ENCODE measurements at places on chromosomes 7 and 10.

- no peak for DNase-seq
Measured at GRCh38 chr7:13908667-13909397, 80.6 kb downstream of the ETV1 start.

GRCh38 chr7:83941300-83941699, 253.3 kb downstream of the SEMA3A start:
- no peak for DNase-seq

DNA sequence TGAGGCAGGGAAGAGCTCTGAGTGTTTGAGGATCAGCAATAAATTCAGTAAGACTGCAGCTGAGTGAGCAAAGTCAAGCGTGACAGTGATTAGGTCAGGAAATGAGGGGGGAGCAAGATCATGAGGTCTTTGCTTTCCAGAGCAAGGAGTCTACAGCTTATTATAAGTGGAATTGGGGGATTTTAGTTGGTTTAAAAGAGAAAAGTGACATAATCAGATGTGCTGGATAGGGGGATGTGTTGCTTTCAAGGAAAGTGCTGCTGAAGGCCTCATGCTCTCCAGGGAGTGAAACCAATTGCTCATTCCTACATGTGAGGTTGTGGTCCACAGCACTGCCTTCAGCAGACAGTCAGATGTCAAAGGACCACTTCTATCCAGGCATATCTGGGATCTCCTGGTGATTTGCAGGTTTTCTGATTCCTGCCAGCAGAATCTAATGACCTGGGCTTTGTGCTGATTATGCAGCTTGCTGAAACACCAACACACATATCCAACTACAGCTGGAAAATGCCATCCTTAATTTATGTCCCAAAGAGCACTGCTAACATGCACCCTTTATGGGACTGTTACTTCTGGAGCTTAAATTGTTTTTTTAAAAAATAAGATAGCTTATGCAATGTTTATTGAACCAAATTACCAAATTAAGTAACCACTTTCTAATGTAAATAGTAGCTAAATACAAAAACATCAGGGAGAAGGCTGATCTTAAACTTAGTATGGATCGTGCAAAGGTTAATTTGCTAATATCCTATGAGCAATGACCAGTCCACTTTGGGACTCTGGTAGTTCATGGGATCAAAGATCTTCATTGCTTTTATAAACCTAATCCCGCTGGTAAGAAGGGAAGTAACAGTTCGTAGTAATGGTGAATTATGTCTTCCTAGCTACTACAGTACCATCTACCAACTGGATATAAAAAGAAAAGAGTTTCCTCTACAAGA, 607.6 kb downstream of the KCNMA1 start:
- no peak for DNase-seq

GRCh38 chr10:98272656-98273055, 4.7 kb upstream of the LOXL4 start:
- DNase-seq, result peak; percentile 70

DNA sequence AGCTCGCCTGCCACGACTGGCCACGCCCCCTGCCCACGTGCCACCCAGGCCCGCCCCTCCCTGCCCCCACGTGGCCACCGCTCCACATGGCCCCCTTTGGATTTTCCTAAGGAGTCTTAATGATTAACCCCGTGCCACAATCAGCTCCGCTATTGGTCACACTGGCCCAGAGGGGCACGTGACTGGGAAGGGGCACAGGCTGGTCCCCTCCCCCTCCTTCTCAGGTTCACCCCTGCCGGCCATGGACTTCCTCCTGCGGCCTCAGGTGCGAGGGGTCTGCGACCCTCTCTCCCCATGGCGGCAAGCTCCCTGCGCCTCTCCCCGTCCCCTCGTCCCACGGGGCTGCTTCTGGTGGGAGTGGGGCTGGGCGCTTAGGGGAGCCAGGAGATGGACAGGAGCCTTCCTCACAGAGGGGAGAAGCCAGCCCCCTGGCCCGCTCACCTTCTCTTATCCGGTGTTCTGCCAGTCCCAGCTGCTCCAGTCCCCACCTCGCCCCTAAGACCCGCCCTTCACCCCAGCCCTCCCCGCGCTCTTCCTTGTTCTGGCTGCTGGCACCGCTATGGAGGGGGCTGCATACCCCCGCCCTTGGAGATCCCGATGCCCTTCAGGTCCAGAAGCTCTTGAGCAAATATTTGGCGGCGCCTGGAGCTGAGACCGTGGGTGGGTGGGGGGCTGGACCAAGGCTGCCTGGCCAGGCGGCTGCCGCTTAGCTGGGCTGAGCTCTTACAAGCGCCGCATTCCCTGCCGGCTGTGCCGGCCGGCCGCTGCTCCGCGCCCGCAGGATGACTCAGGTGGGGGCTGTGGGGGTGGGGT, 3.2 kb downstream of the SLC4A2 start:
- DNase-seq, result peak; percentile 99

- peak; percentile 78 for DNase-seq
Measured at GRCh38 chr10:95246582-95247051, 44.2 kb downstream of the PDLIM1 start.

GRCh38 chr10:88409824-88410223, 173.3 kb downstream of the RNLS start:
- no peak for DNase-seq

GRCh38 chr7:42269161-42269560, 32.2 kb upstream of the GLI3 start:
- DNase-seq, result no peak

DNA sequence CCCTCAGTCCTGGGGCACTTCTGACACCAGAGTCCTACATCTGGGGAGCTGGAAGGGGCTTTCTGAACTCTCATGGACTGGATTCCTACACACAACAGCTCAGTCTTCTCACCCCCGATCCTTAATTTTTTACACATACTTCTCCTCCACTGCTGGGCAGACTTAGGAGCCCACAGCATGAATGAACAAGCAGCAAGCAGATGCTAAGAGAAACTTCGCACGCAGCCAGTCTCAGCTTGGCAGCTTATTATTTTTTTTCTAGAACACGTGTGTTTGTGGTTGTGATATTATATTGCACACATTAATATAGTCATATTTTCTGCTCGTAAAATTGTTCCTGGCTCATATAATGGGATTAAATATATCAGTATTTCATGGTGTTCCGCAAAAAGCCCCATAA, 50.9 kb upstream of the LOXL4 start:
- DNase-seq, result no peak

- no peak for DNase-seq
Measured at GRCh38 chr10:118497227-118497626, 98.2 kb downstream of the PRLHR start.

DNA sequence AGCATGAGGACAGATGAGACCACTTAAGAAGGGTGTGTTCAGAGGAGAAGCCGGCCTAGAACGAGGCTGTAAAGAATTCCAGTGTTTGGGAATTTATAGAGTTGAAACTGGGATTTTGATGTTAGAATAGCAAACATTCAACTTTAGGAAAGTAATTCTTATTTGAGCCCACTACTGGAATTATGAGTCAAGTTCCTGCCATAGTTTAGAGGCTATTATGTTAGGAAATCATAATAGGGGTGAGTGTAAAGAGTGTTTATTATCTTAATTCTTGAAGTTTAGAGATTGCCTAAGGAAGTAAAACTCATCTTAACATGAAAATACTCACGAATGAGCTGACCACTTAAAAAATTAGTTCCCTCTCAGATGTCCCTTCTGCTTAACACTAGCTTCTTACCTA, 2.1 kb downstream of the CBLL1 start:
- no peak for DNase-seq

- no peak for DNase-seq
Measured at GRCh38 chr7:15085366-15085765, 182.8 kb upstream of the DGKB start.

DNA sequence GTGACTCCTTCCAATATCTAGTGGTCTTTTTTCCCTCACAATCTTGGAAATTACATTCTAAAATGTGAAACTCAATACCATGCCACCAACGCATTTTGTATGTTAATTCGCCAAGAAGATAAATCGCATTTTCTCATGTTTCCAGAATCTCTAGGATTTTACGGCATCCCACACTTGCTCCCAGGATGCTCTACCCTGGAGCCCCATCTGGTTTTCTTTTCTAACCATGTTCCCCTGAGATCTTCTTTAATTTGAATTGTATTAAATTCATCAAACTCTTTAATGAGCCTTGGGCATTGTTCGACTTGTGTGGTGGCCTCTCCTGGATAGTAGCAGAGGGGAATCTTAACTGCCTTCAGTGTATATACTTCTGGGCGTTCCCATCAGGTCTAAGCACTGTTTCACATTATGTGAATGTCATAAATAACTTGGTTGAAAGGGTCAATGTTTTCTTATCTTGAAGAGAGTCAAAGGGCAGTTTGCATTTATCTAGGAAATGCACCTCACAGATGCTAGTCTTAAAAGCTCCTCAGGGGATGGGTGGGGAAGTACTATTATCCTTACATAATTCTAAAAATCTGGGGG, 169.1 kb upstream of the MEOX2 start:
- DNase-seq, result no peak

GRCh38 chr10:17782921-17783665, 26.1 kb upstream of the MRC1 start:
- no peak for DNase-seq

GRCh38 chr10:12357525-12358151, 8.3 kb downstream of the CAMK1D start:
- DNase-seq, result no peak

- DNase-seq, result no peak
Measured at GRCh38 chr7:84025332-84025927, 169.2 kb downstream of the SEMA3A start.

DNA sequence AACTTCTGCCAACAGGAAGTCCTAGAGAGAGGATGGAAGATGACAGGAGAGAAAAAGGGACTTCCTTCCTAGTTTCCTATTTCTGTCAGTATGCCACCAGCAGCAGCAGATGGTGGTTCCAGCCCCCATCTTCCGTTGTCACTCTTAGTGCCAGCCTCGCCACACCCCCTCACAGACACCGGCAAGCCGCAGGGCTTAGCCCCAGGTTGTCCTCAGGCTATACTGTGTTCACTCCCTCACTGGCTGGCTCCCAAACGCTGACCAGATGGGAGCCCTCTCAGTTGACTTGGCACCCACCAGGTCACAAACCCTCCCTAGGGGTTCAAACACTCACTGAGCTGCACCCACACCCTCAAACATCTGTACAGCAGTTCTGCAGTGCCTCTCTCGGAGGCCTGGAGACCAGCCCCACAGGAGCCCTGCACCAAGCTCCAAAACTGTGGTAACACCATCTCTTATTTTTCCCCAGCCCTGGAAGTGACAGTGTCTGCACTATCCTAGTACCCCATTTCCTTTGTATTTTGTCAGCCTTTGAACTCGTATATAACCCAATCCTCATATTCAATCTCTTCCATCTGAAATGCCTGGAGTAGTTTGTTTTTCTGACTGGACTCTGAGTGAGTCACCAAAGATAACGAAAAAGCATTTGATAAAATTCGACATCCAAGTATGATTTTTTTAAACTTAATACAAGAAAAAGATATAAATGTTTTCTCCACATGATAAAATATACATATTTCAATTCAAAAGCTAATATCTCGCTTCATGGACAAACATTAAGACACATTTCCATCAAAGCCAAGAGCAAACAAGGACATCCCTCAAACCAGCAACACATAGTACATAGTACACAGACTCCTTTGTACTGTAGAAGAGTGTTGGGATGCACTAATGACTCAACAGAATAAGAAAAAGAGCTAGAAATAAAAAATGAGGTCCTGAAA, 34.5 kb downstream of the SMURF1 start:
- DNase-seq, result no peak

DNA sequence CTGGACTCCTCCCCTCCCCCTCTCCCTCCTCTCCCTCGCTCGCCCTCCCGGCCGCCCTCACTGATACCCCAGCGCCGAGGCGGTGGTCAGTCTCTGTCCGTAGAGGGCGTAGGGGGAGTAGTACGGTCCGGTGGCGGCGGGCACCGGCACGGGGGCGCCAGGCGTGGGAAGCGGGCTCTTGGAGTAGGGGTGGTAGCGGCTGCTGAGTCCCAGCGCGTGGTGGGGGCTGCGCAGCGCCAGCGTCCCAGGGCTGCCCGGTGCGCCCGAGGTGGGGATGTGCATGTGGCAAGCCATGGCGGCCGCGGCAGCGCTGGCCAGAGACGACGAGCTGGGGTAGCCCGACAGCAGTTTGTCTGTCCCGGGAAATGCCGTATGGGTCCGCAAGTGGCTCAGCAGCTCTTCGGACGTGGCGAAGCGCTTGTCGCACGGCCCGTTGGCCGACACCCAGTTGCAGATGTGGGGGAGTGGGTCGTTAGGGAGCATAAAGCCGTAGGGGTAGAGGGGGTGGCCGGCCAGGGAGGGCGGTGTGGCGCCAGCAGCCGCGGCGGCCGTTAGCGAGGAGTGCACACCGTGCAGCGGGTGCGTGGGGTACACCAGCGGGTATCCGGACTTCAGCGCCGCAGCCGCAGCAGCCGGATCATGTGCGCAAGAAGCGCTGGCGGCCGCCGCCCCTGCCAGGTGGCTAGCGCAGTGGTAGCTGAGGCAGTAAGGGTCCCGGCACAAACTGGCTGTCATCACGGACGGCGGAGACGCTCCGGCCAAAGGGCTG, 2.7 kb downstream of the ZNF503 start:
- DNase-seq, result peak; percentile 83

GRCh38 chr7:1567896-1568510, 1.8 kb downstream of the PSMG3 start:
- peak; percentile 55 for DNase-seq

GRCh38 chr7:84647797-84648757, 453.5 kb upstream of the SEMA3A start:
- DNase-seq, result no peak

- no peak for DNase-seq
Measured at GRCh38 chr10:102246261-102246660, 929 bp downstream of the GBF1 start.

- no peak for DNase-seq
Measured at GRCh38 chr7:2944739-2945138, 98.9 kb downstream of the CARD11 start.

GRCh38 chr7:116557901-116558300, 33.1 kb downstream of the CAV1 start:
- DNase-seq, result no peak

DNA sequence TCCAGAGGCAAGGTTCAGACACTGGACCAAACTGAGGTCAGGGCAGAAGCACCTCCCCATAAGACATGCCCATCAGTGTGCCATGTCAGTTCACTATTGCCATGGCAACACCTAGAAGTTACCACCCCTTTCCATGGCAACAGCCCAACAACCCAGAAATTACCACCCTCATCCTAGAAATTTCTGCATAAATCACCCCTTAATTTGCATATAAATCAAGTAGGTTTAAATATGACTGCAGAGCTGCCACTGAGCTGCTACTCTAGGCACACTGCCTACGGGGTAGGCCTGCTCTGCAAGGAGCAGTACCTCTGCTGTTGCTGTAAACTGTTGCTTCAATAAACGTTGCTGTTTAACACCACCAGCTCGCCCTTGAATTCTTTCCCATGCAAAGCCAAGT, 12.7 kb downstream of the STEAP2 start:
- DNase-seq, result no peak
